ENCODE measurements at places on chromosomes 4 and X.

- DNase-seq = peak; percentile 73
These were observed 52.8 kb downstream of the FAM47C start for GRCh38 chrX:37060999-37061398.

DNA sequence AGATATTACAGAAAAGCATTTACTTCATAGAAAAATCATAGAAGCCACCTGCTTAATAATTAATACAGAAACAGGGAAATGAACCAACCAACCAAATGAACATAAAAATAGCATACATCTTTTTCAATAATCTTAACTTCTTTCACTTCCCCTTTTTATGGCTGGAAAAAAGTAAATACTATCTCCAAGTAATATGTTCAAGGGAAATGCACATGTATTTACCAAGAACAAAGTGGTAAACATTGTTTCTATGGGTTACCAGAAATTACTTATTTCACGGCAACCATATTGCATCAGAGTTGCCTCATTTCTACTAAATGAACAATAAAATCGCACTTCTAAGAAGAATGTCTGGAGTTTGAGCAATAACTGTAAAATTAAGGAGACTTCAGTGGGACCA is 321.3 kb downstream of the TMA16 start:
- no peak for DNase-seq

DNA sequence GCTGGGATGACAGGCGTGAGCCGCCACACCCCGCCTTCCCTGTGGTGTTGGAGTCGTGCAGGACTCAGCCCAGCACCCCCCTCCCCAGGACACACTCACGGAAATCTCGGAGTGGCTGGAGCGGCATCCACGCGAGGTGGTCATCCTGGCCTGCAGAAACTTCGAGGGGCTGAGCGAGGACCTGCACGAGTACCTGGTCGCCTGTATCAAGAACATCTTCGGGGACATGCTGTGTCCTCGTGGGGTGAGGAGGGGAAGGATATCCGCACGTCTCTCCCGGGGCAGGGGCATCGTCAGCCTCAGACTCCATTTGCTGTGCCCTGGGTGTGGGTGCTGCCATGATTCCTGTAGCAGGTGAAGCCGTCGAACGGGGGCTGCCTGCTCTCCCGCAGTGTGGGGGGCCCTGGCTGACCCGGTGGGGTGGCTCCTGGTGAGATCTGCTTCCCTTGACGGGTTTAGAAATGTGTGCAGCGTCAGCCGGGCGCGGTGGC is 10.3 kb downstream of the PLCXD1 start:
- no peak for DNase-seq

DNA sequence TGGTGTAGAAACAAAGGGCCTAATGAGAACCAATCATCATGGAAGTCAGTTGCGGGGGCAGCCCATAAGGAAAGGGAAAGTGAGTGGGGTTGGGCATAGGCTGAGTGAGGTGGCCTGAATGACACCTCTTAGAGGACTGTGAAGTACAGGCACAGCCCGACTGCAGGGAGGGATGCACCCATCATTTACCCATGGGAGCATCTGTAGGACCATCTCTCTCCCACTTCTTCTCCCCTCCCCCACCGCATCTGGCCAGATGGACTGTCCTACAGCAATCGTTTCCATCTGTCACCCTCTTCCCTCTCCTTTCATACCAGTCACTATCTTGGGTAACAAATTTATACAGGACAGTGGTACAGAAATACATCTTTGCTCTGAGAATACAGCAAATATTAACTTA is 4.2 kb downstream of the STBD1 start:
- no peak for DNase-seq

GRCh38 chrX:70970482-70970995 is 39.6 kb upstream of the SLC7A3 start:
- no peak for DNase-seq

- DNase-seq = no peak
These were observed 75.1 kb upstream of the USP9X start for GRCh38 chrX:41009850-41010846.

GRCh38 chr4:3420956-3421355 is 20.8 kb upstream of the HGFAC start:
- DNase-seq = no peak

GRCh38 chr4:16715482-16715881 is 183.0 kb downstream of the LDB2 start:
- no peak for DNase-seq

DNA sequence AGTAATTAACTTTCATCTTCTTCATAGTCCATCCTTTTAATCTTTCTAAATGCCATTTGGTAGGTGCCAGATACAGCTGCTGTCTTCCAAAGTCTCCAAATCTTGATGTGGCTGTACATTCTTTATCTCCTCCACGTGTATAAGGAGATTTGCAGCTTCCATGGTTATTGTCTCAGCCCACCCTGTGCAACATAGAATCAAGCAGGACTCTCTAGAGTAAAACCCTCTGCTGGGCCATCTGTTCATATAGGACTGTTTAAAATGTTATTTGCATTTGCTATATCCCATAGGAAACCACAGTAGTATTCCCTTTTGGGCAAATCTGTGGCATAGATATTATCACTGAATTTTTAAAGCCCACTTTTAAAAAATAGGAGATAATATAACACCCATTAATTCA is 527.2 kb upstream of the EPHA5 start:
- DNase-seq = no peak

- DNase-seq = no peak
These were observed 173.7 kb downstream of the AREG start for GRCh38 chr4:74618659-74619058.

DNA sequence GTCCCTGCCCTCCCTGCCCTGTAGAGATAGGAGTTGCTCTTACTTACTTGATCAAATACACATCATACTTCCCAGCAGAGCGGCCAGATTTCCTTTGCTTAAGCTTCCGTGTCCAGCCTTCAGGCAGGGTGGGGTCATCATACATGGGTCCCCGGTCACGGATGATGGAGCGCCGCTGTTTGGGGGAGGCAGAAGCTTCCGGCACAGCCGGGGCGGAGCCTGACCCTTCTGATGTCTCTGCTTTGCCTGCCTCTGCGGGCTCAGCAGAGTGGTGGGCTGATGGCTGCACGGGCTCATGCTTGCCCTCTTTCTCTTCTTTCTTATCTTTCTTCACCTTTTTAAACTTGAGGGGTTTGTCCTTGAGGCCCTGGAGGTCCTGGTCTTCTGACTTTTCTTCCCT is 12.5 kb upstream of the IRAK1 start:
- no peak for DNase-seq

GRCh38 chrX:25427873-25428555 is 412.2 kb upstream of the ARX start:
- no peak for DNase-seq

GRCh38 chrX:47228550-47229270 is 4.1 kb upstream of the USP11 start:
- DNase-seq = no peak

DNA sequence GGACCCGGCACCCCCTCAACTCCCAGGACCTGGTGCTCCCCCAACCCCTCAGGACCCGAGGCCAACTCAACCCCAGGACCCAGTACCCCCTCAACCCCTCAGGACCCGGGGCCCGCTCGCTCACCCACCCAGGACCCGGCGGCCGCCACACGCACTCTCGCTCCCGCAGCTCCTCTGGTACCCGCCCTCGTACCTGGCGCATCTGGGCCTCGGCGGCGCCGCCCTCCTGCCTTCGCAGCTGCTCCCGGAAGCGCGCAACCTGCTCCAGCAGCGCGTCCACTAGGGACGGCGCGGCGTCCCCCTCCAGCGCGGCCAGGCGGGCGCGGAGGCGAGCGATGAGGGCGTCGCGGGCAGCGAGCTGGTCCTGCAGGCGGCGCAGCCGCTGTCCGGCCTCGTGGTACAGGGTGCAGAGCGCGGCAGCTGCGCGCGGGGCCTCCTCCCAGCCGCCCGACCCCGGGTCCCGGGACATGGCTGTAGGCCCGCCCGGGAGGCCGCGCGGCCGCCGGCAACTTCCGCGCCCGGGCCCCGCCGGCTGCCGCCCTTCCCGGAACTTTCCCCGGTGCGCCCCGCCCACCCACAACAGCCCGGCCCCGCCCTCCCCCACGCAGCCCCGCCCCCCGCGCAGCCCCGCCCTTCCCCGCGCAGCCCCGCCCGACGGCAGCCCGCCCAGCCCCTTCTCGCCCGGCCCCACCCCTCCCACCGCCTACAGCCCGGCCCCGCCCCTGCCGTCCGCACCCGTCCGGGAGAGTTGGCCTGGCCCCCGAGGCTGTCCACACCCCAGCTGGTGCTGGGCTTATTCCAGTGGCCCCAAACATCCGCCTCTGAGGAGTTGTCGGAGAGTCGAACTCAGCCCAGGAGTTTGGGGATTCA is at the start of gene TNIP2:
TSS of gene TNIP2 (minus strand) at position 516 of the 870 bp plus-strand sequence. CDS start at position 469, 47 bp downstream.
- DNase-seq = peak; percentile 38

DNA sequence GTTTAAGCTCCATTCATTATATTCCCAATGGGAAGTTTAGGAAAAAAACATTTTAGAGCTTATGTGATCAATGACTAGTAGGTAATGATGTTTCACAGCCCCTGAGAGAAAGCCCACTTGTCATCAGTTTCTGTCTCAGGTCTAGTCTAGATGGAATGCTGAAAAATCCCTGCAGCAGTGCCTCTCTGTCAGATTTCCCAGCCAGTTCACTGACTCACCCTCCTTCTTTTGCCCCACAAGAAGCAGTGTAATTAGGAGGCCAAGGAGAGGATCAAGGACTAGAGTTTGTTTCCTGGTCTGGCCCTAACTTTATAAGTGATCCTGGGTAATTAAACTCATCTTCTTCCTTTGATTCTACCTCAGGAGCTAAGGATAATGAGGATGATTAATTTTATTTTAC is 118.7 kb upstream of the ANXA3 start:
- no peak for DNase-seq

DNA sequence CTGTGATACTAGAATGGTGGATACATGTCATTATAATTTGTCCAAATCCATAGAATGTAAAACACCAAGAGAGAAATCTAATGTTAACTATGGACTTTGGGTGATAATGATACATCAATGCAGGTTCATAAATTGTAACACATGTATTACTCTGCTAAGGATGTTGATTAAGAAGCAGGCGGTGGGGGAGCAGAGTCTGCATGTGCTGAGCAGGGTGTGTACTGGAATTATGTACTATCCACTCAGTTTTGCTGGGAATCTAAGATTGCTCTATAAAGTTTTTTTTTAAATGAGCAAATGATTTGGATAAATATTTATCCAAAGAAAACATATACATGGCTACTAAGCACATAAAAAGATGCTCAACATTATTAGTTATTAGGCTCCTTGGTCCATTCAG is 15.0 kb upstream of the MANBA start:
- DNase-seq = no peak

GRCh38 chrX:9788911-9789310 is 2.7 kb downstream of the SHROOM2 start:
- peak; percentile 97 for DNase-seq

GRCh38 chr4:146051728-146052391 is 113.2 kb upstream of the ZNF827 start:
- DNase-seq = no peak

DNA sequence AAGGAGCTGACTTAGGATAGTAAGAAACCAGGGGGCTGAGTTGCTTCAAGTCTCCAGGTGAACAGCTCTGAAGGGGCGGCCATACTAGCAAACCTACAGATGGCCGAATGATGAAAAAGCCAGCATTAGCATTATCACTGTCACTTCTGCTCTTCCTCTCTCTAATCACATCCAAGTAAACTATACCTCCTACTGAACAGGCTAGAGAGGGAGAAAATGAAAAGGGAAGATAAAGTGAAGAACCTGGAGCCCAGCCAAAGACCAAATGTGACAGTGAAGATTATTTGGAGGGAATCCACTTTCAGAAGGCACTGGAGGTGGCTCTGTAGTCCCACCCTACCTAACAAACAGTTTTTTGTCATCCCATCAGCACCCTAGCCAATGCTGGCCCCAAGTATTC is 50.4 kb upstream of the PRPS1 start:
- no peak for DNase-seq

DNA sequence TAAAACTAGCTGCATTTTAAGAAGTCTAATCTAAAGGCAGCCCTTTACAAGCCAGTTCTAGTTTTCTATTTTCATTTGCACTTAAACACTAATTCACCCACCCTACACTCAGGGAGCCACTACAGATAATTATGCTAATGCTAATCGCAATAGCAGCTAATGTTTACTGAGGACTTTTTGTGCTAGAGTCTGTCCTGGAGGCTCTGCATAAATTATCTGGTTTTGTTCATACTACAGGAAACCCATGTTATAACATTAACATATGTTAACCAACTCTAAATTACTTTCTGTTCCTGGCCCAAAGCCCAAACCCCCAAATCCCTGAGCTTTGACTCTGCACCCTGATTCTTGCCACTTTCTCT is 480 bp upstream of the RADX start:
- DNase-seq = peak; percentile 76

DNA sequence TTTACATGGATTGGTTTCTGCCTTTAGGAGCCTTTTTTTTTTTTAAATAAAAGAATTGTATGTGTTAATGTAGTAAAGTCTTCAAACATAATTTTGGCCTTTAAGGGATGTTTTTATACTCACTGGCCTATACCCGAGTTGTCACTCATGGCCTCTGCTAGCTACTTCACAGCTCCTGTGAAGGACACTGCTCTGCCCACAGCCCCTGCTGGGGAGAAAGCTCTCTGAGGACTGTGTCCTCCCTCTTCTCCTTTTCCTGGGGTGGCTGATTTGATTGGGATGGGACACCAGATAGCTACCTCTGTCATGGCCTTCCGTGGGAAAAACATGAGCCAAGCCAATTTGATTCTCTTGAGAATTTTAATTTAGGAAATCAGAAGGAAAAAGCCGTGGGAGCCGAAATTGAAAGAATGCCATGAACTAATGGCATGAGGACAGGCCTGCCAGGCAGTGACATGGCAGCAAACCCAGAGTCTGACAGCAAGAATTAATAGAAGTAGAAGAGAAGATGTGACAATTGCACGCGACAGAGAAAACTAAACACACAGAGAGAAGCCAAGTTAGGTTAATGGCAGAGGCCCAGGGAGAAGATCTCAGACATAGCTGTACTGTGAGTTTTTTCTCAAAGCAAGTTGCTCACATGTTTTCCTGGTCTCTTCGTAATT is 81.4 kb downstream of the ARHGAP10 start:
- DNase-seq = no peak

- no peak for DNase-seq
These were observed 9.1 kb downstream of the POU4F2 start for GRCh38 chr4:146647615-146648460.

DNA sequence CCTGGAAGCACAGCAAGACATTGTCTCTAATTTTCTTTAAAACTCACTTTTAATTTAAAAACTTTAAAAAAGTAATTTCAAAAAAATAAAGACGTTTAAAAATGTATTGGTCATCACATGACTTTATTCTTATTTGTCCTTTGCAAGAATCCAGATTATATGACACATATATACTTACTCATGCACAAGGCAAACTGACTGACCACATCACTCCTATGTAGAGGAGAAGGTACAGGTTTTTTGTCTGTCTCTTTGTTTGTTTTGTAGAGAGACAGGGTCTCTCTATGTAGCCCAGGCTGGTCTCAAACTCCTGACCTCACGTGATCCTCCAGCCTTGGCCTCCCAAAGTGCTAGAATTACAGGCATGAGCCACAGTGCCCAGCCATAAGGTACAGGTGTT is 28.6 kb downstream of the MAML3 start:
- DNase-seq = no peak

- DNase-seq = no peak
These were observed 13.2 kb downstream of the ZDHHC9 start for GRCh38 chrX:129830494-129830893.

- DNase-seq = peak; percentile 9
These were observed 93.8 kb downstream of the TBL1X start for GRCh38 chrX:9558615-9559014.

Data from NCI-H526 treated with DMSO at 0.1 percent for 48 hours (cell line).